ENCODE measurements at places on chromosomes 3 and 15.

DNA sequence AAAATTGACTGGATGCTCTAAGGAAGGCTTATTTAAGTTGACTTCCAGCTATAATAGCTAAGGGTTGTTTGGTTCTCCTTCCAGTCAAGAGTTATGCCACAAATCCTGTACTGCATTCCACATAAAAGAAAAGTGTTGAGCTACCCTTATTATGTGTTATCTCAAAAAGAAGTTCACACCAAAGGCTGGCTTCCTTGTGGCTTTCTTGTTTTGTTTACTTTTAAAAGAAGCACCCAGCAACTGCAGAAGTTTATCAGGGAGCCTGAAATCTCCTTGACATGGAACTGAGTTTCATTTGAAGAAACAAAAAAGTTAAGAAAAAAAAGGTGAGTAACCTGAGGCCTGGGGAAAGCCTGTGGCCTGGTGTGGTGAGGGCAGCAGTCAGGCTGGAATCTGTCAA lies 10.2 kb downstream of the MGLL start:
- DNase-seq = no peak

DNA sequence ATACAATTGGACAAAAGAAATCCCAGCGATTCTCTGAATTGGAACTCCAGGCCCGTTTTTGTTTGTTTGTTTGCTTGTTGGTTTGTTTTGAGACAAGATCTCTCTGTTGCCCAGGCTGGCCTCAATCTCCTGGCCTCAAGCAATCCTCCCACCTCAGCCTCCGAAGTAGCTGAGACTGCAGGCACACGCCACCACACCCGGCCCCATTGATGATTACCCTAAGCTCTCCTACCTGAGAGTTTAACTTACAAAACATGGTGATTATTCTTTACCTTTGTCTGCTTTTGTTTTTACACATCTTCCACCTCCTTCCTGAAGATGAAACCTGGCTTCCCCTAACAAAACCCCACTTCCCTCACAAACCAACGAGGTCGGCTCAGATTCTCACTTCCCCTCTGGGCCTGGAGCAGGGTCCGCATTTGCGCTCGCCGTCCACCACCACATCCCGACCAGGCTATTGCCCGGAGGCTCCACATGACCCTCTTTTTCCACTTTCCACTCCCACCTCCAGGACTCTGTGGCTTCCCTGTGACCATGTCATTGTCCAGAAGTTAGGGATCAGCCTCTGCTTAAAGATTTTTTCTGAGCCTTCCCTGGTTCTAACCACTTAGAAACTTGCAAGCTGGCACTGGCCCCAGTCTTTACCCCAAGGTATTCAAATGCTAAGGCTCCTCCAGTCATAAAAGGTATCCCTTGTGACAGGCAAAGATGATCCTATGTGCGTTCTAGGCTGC lies 14.8 kb downstream of the KLHL6 start:
- no peak for DNase-seq

- DNase-seq = no peak
Observed at GRCh38 chr15:56351353-56351752, 13.9 kb upstream of the TEX9 start.

DNA sequence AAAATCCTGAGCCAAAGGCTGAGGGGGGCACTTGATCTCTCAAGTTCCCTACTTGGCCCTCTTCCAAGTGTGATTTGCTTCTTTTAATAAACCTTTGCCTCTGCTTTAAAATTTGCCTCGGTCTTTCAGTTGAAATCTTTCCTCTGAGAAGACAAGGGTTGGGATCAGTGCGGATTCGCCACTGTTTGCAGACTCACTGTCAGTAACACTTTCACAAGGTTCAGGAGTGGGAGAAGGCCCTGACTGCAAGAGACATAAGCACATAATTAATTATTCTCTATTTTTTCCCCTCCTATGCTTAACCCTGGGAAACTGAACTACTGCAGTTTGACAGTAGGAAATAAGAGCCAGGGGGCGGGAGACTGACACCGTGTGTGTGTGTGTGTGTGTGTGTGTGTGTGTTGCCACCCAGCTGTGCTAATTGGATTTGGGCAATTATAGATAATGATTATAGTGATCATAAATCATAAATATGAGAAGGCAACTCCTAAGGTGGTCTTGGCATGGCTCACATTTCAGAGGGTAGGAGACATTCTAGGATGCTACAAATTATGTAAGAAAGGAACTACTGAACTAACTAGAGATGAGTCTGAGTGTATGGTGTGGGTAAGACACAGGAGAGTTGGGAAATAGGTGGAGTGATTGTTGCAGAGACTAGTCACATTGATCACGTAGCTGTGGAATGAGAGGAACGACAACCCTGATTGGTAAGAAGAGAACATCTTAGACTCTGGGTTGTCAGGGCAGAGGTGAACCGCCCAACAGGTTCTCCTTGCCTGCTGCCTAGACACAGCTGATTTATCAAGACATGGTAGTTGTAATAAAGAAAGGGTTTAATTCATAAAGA lies 5.5 kb upstream of the ZNF662 start:
- no peak for DNase-seq

- DNase-seq = no peak
Observed at GRCh38 chr3:8621872-8622271, 22.7 kb downstream of the SSUH2 start.

- no peak for DNase-seq
Observed at GRCh38 chr15:91922646-91923547, 69.4 kb downstream of the SLCO3A1 start.

GRCh38 chr3:37946531-37946889 lies 44.1 kb upstream of the VILL start:
- DNase-seq = no peak

GRCh38 chr15:57227899-57228298 lies 148.4 kb upstream of the CGNL1 start:
- no peak for DNase-seq

DNA sequence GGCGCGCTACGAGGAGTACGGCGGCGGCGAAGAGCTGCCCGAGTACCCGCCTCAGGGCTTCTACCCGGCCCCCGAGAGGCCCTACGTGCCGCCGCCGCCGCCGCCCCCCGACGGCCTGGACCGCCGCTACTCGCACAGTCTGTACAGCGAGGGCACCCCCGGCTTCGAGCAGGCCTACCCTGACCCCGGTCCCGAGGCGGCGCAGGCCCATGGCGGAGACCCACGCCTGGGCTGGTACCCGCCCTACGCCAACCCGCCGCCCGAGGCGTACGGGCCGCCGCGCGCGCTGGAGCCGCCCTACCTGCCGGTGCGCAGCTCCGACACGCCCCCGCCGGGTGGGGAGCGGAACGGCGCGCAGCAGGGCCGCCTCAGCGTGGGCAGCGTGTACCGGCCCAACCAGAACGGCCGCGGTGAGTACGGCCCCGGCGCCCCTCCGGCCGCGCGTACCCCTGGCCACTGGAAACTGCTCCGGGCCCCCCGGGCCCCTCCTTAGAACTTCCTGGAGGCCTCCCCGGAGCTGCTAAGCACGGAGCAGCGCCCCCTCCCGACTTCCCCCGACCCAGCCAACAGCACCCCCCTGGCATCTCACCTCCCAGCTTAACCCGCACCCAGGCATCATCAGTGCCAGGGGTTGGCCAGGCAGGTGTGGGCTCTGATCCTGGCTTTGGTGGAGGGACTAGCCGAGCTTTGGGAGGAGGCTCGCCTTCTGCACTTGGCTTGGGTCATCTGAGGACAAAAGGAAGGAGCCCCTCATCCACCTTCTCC lies 1.4 kb downstream of the LOXL1 start:
- peak; percentile 74 for DNase-seq

DNA sequence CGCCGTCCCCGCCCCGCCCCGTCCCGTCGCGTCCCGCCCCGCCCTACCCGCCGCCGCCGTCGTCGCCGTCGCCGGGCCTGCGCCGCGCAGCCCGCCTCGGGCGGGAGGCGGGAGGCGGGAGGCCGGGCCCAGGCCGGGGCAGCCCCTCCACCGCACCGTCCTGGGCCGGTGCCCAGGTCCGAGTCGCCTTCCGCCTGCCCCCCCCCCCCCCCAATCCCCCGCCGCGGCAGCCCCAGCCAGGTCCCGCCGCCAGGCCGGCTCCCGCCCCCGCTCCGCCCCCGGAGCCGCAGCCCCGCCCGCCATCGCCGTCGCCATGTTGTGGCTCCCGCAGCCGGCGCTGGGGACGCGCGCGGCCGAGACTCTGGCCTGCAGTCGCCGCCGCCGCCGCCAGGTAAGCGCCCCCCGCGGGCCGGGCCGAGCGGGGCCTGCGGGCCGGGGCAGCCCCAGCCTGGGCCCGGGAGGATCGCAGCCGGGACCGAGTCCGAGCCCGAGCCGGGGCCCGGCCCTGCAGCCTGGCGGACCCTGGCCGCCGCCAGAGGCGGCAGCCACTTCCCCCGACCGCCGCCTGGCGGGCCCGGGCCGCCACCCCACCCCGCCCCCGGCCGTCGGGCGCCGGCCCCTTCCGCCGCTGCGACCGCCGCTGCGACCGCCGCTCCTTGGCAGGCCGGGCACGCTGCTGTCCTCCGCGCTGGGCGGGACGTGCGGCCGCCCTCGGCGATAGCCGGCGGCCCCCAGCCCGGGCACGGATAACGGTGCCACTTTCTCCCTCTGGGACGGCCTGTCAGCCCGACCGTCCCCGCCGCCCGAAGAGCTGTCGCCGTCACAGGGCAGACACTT lies at the start of gene ZNF592:
TSS of gene ZNF592 (plus strand) at position 319 of the 837 bp plus-strand sequence. CDS start 34,084 bp downstream, outside the sequence.
- DNase-seq = peak; percentile 78
